ENCODE measurements at places on chromosomes 11 and 22.
A peak's percentile ranks its signal among the peaks of the same experiment; 100 is the strongest.

- DNase-seq = no peak
Observed at GRCh38 chr11:99117603-99118002, 96.9 kb downstream of the CNTN5 start.

DNA sequence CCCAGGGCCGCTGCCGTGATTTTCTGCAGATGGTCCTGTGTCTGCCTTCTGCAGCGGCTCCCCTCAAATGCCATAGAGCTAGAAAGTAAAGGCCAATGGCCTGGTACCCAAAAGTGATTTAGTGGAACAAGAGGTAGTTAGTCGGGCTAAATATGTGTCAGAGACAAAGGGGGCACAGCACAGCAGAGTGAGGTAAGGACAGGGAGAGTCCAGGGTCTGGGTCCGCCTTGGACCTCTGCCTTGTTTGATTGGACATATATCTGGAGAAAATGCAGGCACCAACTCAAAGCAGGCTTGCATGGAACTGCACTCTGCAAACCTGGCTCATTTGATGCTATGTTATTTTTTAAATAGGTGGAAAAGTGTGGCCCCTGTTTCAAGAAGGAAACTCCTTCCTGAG lies 249.6 kb upstream of the B3GAT1 start:
- DNase-seq = no peak

GRCh38 chr11:132312701-132313111 lies 942.3 kb downstream of the NTM start:
- DNase-seq = peak; percentile 69

DNA sequence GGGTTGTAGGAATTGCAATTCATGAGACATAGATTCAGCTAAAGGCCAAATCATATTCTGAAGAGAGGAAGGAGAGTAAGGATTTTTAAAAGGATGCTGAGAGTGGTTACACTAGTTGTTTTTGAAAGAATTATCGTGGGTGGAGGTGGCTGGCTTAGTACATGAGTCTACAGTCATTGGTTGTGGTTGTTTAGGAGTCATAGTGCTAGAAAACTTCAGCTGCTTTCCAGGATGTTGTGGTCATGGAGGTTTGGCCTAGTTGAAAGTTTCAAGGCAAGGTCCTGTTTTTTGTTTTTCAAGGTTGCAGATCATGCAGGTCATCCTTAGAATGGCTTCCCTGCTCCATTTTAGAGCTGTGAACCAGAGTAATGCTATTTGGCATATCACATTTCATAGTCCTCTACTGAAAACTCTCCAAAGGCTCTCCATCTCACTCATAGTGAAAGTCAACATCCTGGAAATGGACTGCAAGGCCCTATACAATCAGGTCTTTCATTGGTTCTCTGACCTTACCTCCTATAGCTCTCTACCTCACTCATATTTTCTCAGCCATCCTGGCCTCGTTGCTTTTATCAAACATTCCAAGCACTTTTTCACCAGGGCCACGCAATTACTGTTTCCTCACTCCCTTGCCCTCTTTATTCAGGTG lies 26.1 kb upstream of the ZBTB44 start:
- DNase-seq = peak; percentile 9

- no peak for DNase-seq
Observed at GRCh38 chr11:7672276-7672959, 882 bp downstream of the CYB5R2 start.

DNA sequence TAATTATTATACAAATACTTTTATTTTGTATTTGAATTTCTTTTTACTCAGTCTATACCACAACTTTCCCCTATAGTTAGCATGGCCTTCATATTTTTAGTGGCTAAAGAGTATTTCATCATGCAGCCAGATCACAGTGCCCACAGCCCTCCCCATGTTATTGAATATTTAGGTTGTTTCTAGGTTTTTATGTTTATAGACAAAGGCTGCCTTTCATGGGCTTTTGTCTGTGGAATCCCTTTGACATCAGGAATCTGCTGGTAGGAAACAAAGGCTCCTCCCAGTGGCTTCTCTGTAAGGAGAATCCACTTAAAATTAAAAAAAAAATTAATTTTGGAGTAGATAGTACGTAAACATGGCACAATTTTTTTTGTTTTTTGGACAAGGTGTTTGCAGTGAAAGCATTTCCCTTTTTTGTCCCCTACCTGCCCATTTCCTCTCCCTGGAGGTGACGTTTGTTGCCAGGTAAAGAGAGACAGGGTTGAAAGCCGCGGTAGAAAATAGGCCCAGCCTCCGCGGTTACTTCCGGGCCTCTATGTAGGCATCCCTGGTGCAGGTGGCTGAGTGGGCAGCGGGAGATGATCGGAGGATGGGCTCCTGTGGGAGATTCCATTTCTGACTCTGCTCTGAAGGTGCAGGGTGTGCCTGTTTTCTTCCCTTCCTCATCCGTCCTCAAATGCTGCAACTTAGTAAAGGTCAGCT lies 82.2 kb upstream of the OR4B1 start:
- no peak for DNase-seq

- no peak for DNase-seq
Observed at GRCh38 chr22:39209756-39210155, 35.0 kb downstream of the PDGFB start.

DNA sequence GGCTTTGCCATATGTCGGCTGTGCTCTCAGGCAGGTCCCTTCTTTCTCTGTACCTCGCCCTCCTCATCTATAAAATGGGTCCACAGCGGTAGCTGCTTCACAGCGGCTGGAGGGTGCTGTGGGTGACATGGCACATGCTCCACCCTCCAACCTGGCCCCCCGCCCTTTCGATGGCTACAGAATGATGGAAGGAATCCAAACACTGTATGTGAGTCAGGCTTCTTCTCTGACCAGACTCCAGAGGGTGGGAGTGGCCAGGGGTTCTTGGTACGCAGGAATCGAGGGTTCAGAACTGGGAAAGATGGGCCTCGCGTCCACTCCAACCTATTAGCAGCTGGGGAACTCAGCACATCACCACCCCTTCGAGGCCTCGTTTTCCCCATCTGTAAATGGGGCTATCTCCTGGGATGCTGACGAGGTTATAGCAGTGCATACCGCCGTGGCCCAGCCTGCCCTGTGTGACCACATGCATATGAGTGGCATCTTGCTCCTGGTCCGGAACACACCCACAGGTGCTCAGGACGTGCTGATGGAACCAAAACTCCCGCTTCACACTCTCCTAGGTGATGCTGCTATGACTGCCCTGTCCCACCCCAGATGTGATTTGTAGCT lies 26.4 kb downstream of the MN1 start:
- DNase-seq = no peak

GRCh38 chr11:69447786-69448185 lies 33.7 kb upstream of the LINC01488 start:
- no peak for DNase-seq

GRCh38 chr11:12053606-12054361 lies 45.4 kb upstream of the DKK3 start:
- peak; percentile 65 for DNase-seq

GRCh38 chr11:85531191-85531897 lies 95.8 kb downstream of the DLG2 start:
- no peak for DNase-seq

GRCh38 chr11:115267871-115268270 lies 236.3 kb downstream of the CADM1 start:
- DNase-seq = no peak

GRCh38 chr11:69884286-69884685 lies 65.1 kb upstream of the FGF3 start:
- no peak for DNase-seq

DNA sequence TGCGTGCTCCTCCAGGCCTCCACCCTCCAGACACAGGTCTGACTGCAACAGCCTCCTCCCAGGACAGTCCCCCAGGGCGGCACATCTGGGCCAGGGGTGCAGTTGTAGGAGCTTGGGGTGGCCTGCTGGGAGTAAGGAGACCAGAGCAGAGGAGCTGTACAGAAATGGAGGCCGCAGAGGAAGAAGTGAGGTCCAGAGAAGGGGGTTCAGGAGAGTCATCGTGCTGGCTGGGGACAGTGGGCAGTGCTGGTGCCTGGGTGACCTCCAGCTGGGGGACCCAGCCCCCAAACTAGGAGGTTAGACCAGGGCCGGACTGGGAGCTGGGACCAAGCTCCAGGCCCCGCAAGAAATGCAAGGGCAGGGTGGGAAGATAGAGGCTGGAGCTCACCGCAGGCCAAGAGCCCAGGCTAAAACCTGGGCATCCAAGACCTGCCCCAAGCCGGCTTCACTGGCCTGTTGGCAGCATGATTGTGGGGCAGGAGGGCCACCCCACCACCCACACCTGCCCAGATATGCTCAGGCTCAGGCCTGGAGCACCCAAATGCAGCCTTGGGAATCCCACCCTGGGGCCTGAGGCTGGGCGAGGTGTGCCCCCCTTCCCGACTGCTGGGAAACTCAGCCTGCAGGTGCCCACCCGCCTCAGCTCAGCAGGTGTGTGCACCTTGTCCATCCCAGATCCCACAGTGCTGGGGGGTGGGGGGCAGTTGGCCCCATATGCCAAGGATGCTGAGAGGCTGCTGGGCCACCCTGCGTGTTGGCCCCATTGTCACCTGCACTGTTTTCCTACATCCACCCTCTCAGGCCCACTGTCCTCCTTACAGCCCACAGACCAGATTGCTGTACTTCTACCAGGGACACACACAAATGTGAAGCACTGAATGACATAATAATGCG lies 96.9 kb downstream of the MORC2 start:
- DNase-seq = no peak

DNA sequence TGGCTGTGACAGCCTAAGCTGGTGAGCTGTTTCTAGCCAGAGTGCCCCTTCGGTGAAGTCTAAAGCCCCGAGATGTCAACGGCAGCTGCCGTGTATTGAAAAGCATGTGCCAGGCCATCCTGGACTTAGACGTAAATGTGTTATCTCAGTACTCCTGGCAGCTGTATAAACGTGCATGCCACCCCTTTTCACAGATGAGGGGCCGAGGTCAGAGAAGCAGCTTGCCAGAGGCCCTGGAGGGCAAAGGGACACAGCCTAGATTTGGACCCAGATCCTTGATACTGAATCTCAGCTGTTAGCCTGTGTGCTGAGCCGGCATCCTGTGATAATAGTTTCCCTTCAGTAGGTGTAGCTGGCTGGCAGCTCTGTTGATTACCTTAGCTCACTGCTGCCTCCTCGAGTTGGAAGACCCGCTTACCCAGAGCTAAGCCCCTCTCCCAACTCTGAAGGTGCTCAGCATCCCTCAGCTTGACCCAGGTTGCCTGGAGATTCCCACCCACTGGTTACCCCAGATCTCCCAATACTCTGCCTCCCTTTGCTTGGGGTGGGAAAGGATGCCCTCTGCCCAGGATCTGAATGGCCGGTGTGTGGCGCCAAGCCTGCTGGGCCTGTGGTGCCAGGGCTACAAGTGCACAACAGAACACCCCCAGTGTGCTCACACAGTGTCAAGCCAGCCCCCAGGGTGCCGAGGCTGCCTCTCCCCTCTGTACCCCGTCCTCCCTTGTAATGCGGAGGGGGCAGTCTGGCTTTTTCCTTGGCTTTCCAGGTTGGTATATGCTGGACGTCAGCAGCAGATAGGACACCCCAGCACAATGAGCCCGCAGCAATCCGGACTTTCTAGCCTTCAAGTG lies 59.8 kb upstream of the WNT7B start:
- peak; percentile 51 for DNase-seq

DNA sequence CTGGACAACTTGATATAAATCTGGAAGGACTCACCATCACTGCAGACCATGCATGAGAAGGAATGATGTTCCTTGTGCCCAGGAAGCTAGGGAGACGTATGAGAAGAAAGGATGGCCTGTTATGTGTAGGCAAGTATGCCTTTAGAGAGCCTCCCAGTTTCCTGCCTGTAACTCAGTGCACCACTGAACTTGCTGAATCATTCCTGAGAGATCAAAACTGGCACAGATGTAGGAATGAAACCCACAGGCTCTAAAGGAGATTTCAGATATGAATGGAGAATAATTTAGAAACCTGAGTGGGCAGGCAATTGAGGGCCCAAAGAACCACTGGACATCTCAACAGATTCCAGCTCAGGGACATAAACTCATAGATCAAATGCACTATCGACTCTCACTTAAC lies 38.4 kb upstream of the PRSS23 start:
- peak; percentile 51 for DNase-seq

GRCh38 chr11:84146826-84147225 lies 860.7 kb upstream of the CCDC90B start:
- DNase-seq = no peak

- peak; percentile 91 for DNase-seq
Observed at GRCh38 chr11:35529971-35530495, 4.6 kb upstream of the PAMR1 start.

- DNase-seq = no peak
Observed at GRCh38 chr11:47306484-47306844, 36.5 kb downstream of the MADD start.

DNA sequence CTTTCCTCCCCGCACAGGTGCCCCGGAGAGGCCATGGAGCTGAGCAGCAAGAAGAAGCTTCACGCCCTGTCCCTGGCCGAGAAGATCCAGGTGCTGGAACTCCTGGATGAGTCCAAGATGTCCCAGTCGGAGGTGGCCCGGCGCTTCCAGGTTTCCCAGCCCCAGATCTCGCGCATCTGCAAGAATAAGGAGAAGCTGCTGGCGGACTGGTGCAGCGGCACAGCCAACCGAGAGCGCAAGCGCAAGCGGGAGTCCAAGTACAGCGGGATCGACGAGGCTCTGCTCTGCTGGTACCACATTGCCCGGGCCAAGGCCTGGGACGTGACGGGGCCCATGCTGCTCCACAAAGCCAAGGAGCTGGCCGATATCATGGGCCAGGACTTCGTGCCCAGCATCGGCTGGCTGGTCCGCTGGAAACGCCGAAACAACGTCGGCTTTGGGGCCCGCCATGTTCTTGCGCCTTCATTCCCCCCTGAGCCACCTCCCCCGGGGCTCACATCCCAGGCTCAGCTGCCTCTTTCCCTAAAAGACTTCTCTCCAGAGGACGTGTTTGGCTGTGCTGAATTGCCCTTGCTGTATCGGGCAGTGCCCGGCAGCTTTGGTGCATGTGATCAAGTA lies 1.3 kb downstream of the TIGD3 start:
- DNase-seq = peak; percentile 57

DNA sequence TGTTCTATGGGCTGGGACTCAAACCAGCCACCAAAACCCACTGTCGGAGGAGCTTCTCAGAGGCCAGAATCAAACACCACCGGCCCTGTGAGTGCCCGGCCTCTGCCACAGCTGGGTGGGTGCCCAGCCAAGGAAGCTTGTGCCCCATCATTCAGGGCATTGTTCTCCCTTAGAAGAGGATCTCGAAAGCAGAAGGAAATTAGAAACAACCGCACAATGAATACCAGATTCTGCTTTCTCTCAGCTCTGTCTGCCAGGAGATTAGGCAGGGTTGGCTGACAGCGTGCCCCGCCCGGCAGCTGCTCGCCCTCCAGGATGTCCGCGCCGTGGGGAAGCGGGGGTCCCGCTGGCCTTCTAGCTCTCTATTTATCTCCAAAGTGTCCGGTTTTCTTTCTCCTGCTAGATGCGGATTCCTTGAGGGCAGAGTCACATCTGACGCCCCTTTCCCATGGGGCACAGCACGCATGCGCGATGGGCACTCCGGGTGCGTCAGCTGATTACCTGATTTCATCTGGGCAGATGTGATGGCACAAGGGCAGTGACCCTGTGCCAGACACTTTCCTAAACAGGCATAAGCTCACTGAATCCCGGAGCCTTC lies 25.5 kb downstream of the SCGB1A1 start:
- DNase-seq = peak; percentile 57

DNA sequence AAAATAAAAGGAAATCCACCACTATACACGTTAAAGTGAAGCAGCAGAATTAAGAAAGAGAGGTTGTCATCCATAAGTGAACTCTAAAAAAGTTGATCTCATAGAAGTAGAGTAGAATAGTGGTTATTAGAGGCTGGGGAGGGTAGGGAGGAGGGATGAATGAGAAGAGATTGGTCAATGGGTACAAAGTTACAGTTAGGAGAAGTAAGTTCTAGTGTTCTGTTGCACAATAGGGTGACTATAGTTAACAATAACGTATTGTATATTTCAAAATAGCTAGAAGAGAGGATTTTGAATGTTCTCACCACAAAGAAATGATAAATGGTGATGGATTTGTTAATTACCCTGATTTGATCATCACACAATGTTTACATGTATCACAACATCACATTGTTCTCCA lies 72.0 kb downstream of the CD82 start:
- DNase-seq = no peak
